ENCODE measurements at places on chromosomes 12 and 14.

GRCh38 chr12:124668602-124669001 is 101.2 kb upstream of the NCOR2 start:
- DNase-seq = no peak

GRCh38 chr12:28023156-28023887 is 50.8 kb upstream of the PTHLH start:
- peak; percentile 94 for DNase-seq

DNA sequence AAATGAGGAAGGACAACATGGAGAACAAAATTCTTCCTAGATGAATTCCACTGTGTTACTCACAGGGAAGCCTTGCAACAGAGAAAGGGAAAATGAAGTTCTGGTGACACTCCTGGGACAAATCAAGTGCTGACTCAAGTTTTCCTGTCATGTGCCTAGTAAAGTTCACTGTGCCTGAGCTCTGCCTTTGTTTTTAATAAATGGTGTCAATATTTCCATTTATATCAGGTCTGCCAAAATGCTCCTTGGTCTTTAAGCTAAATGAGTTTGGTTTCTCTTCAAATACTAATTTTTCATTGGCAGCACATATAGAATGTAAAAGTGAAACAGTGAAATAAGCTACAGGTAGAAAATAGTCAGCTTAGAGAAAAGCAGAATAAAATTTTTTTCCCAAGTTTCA is 33.0 kb downstream of the HIGD1C start:
- DNase-seq = peak; percentile 54

DNA sequence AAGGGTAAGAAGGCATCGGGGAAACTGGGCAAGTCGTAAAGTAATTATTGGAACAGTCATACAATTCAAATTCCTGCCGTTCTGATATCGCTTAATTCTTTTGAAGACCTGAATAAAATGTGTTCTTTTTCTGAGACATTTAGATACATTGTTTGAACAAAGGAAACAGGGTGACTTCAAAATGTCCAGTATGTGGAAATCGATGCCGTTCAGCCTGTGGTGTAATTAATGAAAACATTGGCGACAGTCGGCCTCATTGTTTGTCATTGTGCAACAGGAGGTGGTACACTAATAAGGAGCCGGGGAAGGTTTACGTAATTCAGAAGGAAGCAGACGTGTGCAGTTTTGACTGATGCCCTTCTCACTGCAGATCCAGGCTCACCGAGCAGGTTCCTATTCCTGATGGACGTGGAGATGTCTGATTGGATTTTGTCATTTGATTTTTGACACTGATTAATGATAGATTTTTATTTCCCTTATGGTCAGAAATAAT is 92.7 kb downstream of the BORCS5 start:
- no peak for DNase-seq

- peak; percentile 75 for DNase-seq
Observed at GRCh38 chr14:53542732-53543131, 389.6 kb upstream of the DDHD1 start.

- DNase-seq = peak; percentile 28
Observed at GRCh38 chr12:88362439-88362838, 217.8 kb downstream of the KITLG start.

DNA sequence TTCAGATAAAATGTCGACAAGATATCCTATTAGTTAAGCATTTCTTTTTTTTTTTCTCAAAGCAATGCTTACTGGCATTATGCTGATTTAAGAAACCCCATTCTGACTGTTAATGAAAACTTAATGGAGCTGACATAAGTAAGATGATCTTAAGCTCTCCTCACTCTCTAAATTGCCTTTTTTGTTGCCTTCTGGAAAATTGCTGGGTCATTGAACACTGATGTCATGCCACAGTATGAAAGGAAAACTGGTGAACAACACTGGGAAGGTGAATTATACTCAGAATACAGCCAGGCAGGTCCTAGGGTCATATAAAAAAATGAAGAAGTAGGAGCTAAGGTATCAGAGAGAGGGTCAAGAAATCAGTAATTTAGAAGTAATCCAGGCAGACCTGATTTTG is 179.9 kb downstream of the BTG1 start:
- no peak for DNase-seq

DNA sequence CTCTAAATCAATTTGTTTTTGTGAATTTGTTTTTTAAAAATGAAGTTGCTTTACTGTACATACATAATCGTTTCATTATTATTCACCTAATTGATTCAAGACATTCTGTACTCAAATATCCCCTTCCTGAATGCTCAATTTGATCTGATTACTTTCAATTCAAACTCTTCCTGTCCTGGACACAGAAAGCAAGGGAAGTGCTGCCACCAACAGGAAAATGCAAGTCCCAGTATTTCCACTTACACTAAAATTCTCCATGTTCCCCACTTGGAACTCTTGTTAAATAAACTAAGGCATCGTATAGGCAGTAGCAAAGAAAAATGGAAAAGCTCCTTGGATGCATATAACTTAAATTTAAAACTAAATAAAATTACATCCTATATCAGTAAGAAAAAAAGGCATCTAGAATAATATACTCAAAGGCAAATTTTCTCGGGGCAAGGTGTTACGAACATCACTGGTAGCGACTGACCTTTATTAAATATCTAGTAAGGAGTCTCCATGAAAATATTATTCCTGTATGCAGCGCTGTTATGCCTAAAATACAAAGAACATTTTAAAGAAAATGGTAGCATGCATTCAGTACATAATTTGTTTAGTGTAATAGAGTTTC is 72.0 kb upstream of the DBX2 start:
- DNase-seq = peak; percentile 35

DNA sequence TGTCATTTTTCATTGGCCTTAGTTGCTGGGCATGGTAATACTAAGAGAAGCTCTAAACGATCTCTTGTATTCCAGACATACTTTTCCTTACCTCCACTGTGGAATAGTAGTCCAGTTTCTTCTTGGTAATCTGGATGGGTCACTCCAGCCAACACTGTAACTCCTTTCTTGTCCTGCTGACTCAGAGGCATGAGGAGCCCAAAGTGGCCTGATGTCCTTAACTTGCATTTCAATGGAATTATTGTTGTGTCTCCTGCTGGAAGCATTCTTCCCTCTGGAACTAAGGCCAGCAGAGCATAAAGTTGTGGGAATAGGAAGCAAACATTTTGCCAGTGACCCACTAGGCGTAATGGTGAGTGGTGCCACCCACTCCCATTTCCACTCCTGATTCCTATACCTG is 33.1 kb downstream of the DAAM1 start:
- no peak for DNase-seq

- no peak for DNase-seq
Observed at GRCh38 chr12:40105265-40105514, 691 bp downstream of the SLC2A13 start.

DNA sequence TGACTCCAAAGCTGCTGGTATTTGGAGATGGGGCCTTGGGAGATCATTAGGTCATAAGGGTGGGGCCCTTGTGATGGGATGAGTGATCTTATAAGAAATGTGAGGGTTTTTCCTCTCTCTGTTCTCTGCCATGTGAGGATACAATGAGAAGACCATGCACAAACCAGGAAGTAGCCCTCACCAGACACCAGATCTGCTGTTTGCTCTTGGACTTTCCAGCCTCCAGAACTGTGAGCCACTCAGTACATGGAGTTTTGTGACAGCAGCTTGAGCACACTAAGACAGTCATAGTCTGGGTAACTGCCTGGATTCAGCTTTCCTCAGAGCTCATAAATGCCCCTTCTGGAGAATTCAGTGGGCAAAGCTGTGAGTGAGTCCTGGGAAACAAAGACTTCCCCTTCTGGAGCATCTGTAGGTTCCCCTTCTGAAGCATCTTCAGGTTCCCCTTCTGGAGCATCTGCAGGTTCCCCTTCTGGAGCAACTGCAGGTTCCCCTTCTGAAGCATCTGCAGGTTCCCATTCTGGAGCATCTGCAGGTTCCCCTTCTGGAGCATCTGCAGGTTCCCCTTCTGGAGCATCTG is 11.0 kb upstream of the PPP4R3A start:
- DNase-seq = no peak

- no peak for DNase-seq
Observed at GRCh38 chr12:32644431-32644830, 34.7 kb upstream of the DNM1L start.

DNA sequence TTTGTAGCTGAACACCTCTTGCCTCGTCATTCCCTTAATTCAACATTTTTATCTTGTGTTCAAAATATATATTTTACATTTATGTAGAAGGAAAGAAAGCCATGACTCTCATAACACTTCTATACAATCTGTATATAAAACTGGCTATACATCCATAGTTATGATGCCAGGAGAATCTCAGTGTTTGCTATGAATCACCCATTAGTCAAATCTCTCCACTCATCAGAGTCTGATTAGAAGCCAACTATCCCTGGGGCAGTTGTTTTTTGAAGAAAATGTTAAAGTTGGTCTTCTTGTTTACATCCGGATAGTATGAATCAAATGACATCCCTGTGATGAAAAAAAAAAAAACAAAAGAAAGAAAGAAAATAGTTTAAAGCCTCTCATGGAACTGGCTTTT is 503.9 kb downstream of the NELL2 start:
- DNase-seq = peak; percentile 1

- DNase-seq = peak; percentile 86
Observed at GRCh38 chr12:98439981-98440581, 75.3 kb upstream of the TMPO start.

- DNase-seq = peak; percentile 33
Observed at GRCh38 chr12:6088921-6089747, 35.3 kb downstream of the VWF start.

DNA sequence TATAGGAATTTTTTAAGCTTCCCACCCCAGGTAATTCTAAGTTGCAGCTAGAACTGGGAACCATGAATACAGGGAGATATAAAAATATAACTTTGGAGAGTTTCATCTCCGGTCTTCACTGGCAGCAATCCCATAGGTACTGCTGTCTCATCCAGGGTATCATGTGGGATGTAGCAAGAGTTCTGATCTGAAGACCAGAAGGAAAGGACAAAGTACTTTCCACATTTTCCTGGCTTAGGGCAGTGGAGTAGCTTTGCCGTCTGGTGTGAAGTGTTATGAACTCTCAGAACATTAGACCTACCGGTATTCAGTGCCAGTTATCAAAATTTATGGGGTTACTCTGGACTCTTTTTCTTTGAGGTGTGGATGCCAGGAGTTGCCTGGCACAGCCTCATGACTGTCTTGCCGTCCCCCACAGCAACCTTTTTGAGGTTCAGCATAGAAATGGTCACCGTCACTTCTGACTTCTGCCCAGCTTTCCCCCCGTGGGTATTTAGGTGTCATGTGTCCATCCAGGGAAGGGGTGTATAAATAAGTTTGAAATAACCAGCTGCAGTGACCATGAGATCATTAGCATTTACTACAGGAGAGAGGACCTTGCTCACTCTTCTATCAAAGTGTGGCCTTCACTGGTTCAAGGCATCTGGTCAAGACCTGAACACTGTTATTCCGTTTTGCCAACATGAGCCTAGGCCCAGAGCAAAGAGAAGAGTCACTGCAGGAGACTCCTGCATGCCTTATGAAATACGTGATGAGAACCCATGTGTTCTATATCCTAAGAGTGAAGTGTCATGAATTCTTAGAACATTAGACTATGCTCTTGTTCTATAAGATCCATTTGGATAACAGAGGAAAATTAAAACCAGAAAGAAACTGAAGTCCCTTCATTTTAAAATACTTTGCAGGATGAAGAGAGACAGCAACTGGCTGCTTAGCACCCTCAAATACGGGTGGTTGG is 22.2 kb downstream of the TMEM233 start:
- DNase-seq = no peak

DNA sequence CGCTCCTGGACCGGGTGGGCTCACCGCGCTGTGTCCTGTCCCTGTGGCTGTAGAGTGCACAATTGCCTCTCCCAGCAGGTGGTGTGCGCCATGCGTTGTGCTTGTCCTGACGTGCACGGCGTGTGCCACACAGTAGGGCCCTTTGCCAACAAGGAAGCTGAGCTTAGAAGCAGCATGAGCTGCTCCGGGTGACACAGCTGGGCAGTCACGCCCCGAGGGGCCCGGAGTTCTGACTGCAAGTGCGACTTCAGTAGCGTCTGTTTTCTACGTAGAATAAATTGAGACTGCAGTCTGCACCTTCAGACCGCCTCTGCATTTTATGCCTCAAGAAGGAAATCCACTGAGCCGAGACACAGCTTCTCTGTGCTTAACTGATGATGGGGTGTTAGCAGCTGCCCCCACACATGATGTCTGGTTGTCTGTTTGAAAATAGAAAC is 81.6 kb downstream of the ADGRD1 start:
- DNase-seq = no peak

DNA sequence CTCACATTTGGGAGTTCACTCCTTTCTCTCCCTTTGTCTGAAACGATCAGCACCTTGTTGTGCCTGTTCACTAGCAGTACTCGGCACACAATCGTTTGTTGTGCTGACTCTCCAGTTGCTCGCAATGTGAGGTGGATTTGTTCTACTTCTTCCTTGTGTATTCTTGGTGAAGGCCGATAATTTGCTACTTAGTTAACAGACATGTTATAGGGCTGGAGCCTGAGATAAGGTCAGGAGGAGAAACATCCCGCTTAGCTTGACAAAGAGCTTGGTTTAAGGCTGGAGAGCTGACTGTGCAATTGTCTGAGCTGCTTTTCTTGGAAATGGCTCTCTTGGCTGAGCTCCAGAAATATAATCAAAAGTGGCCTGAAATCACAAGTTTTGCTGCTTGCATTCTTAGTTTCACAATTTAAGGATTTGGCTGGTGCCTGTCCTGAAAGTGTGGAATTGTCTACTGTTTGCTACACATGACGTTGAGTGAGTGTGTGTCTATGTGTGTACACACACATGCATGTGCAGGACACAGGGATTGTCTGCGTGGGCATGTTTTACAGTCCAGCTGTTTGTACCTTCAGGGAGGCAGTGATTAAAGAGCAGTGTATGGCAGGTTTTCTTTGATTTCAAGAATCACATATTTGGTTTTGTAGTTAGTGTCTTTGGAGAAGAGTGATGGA is 77.7 kb downstream of the ARF6 start:
- DNase-seq = peak; percentile 59

- DNase-seq = no peak
Observed at GRCh38 chr12:132726386-132726785, 15.7 kb downstream of the PGAM5 start.

GRCh38 chr14:49940808-49941421 is 48.0 kb downstream of the ARF6 start:
- DNase-seq = no peak

DNA sequence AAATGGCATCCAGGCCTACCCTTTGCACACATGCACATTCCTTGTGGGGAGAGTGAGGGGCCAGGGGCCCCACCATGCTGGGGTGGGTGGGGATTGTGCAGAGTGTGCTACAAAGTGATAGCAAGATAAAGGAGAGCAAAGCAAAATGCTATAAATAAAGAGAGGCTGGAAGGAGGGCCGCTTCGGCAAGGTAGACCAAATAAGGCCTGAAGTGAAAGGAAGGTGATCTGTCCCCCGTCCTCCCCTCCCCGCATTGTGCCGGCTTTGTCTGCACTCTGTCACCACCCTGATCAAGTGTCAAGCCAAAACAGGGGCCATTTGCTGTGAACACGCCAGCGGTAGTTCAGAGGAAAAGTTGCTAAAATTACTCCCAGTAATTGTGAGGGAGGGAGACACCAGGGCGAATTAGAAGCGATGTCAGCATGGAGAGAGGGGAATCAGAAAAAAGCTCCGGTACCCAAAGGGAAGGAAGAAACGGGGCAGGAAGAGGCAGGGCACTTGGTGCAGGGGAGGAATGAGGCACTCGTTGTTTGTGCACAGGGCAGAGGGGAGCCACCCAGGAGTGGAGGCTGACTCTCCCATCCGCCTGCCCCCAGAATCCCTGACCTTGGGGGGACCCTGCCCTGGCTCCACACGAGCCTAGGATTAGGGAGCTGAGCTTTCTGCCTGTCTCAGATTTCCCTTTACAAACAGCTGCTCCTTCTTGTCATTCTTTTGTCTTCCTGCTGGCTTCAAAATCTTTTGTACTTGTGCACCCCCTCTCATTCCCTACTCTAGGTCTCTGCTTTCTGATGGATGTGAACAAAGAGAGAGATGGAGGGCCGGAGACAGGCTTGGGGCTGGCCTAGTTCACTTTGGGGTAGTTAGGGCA is 2.9 kb upstream of the MYH7 start:
- no peak for DNase-seq
